ENCODE measurements at places on chromosomes 13 and 19.

GRCh38 chr19:35195830-35196229 lies 32.7 kb downstream of the FAM187B start:
- DNase-seq: no peak

- no peak for DNase-seq
Measured at GRCh38 chr19:30374865-30375552, 2.8 kb downstream of the ZNF536 start.

DNA sequence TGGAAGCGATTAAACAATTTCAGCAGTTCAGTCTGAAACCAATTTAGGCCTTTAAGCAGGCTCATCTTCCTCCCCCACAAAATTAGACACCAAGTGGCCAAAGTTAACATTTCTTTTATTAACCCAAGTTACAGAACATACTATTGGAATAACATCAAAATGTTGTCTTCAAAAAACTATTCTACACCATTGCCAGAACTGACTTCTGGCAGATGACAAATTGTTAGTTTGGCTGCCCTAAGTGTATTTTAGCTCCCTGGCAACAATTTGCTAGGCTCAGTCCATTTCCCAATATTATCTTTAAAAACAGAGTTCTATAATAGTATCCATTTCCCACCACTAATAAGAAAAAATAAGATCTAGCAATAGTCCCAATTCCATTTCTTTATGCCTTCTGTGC lies 107.8 kb downstream of the SGCG start:
- no peak for DNase-seq

- no peak for DNase-seq
Measured at GRCh38 chr13:97502181-97502580, 68.2 kb downstream of the RAP2A start.

GRCh38 chr13:99214232-99214631 lies 13.6 kb downstream of the UBAC2 start:
- DNase-seq: no peak

DNA sequence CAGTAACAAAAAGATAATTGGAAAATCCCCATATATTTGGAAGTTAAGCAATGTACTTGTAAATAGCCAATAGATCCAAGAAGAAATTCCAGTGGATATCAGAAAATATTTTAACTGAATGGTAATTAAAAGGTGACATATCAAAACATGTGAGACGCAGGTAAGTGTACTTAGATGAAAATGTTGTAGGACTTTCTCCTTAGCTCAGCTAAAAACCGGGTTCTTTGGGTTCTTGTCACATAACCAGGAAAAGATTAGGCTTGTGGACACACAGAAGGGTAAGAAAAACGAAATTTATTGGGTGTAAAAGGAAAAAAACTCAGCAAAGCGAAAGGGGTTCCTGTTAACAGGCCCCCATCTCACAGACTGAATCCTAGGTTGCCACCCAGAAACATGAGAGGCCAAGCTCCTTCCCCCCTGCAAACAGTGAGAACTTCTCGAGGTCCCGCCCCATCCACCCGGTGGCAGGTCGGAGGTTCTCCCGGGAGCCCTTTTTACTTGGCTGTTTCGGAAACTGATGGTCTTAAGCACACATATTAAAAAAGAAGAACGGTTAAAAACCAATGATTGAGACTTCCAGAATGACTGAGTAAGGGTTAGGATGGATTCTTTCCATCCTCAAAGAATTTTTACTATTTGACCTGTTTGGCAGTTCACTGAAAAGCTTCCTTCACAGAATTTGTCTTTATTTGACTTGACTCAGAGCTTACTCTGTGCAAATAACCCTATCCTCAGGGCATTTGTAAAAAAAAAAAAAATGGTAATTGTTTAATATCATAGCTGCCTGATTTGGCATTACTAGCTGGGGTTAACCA lies 3.1 kb upstream of the CCDC70 start:
- DNase-seq: no peak

DNA sequence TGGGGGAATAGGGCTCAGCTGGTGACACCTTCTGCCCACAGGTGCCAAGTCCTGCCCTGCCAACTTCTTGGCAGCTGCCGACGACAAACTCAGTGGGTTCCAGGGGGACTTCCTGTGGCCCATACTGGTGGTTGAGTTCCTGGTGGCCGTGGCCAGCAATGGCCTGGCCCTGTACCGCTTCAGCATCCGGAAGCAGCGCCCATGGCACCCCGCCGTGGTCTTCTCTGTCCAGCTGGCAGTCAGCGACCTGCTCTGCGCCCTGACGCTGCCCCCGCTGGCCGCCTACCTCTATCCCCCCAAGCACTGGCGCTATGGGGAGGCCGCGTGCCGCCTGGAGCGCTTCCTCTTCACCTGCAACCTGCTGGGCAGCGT lies 2.1 kb downstream of the P2RY11 start:
- no peak for DNase-seq

- no peak for DNase-seq
Measured at GRCh38 chr13:94063096-94063495, 416.4 kb downstream of the DCT start.

DNA sequence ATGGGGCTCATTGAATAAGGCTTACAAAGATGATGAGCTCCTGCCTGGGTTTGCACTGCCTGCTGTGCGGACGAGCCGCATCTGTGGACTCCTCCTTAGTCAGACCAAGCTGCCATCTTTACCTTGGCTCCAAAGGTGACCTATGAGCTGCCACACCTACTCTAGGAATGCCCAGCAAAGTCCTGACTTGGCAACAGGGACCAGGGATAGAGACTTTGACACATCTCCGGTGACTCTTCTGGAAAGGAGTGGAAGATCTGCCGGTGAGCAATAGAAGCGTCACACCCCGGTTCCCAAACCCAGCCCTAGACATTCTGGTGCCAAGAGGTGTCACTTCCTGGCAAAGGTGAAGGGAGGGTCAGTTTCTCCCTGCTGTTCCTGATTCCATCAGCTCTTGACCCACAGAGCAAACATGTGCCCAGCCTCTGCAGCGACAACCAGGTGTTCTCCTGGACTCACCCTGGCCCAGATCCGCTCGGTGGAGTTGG lies 50.2 kb upstream of the GTF3A start:
- DNase-seq: no peak

DNA sequence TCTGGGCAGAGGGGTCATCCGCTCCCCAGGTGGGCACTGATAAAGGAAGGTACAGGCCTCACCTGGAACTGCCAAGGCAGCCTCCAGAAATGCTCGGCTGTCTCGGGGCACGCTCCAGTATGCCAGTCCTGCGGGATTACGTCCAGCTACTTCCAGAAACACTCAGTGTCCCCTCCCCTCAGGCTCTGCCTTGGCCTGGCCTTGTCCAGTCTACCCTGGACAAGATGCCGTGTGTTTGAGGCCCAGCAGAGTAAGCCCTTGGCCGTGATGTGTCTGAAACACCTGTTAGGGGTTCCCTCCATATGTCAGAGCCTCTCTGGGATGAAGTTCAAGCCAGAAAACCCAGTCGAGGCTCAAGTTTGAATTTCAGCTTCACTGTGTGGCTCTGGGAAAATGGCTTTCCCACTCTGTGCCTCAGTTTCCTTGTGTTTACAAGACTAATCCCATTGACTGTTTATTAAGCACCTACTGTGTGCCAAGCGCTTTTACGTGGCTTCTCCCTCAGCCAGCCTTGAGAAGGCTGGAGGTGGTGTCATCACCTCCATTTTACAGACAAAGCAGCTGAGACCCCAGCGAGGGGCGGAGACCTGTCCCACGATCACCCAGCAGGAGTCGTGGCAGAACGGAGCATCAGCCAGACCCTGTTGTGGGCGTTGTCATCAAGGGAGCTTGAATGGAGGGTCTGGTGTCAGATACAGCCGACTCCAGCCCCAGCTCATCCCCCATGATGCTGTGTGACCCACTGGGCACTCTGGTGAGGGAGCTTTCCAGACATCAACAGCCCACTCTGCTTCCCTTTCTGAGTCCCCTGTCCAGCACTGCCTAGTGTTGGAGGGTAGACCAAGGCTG lies 2.0 kb upstream of the PIK3R2 start:
- no peak for DNase-seq

DNA sequence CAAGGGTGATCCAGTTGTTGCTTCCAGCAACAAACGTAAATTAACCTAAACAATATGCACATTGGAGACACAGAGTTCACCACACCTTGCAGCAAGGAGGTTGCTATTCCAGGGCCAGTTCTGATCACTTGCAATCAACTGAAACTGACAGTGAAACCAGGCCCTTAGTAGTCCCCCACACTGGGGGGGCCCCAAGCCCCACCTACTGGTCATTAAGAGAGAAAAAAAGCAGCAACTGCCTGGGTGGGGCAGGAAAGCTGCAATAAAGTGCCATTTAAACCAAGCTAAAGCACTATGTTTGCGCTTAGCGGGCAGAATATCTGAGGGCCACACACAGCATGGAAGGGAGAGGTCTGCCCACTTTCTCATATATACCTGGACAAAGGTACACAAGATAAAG lies 51.5 kb downstream of the ATP7B start:
- DNase-seq: no peak

DNA sequence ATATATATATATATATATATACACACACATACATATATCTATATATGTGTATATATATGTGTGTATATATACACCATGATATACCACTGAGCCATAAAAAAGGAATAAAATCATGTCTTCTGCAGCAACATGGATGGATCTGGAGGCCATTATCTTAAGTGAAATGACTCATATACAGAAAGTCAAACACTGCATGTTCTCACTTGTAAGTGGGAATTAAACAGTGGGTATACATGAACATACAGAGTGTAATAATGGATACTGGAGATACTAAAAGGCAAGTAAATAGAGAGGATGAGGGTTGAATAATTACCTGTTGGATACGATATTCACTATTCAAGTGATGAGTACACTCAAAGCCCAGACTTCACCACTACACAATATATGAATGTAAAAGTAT lies 332.6 kb downstream of the SLITRK1 start:
- DNase-seq: no peak

- DNase-seq: no peak
Measured at GRCh38 chr19:18289471-18290301, 8.3 kb upstream of the JUND start.

GRCh38 chr13:28574617-28575142 lies 79.8 kb upstream of the FLT1 start:
- DNase-seq: no peak

DNA sequence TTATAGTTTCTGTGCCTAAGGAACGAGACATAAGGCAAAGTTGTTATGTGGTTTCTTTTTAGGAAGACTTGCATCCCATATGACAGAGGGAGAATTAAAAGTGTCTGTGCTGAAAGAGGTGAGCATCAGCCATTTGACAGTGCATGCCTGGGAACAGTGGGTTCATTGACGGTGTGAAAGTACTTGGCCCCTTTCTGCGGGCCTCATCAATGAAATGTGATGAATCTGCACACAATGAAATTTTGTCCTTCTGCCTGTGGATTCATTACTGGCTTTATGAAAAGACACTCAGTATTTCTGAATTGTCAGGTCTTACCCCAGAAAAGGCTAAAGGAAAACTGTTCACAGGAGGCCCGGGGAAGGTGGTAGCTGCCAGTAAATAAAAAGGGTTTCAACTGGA lies 295.8 kb downstream of the FOXO1 start:
- DNase-seq: no peak

- DNase-seq: no peak
Measured at GRCh38 chr13:74575729-74576125, 441.5 kb upstream of the KLF12 start.

DNA sequence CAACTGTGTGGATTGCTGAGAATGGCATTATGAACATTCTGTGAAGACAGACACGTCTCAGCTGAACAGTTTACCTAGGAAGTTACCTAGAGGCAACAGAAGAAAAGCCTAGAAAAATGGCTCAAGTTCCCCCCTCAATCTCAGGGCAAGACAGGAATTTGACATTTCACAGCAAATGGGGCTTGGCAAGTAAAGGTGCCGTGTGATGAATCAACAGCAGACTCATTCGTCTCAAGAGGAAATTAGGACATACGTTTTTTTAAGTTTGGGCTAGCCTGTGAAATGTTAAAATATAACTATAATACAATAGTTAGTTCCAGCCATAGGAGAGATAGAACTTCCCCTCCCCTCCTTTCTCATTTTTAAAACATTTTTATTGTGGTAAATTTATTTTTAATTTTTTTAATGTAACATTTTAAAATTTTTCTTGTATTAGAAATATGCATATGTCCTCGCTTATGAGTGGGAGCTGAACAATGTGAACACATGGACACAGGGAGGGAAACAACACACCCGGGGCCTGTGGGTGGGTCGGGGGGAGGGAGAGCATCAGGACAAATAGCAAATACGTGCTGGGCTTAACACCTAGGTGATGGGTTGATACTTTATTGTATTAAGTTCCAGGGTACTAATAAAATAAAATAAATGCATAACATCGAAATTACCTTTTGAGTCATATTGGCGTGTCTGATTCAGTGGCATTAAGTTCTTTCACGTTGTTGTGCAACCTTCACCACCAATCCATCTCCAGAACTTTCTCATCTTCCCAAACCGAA lies 116.0 kb downstream of the COL4A2 start:
- no peak for DNase-seq

- DNase-seq: no peak
Measured at GRCh38 chr13:71632721-71633120, 234.3 kb downstream of the DACH1 start.

DNA sequence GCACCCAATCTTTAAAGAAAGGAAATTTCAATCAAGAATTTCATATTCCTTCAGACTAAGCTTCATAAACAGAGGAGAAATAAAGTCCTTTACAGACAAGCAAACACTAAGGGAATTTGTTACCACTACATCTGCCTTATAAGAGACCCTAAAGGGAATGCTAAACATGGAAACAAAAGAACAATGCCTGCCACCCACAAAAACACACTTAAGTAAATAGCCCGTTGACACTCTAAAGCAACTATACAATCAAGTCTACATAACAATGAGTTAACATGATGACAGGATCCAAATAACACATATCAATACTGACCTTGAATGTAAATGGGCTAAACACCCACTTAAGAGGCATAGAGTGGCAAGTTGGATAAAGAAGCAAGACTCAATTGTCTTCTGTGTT lies 1056.9 kb upstream of the ATXN8OS start:
- DNase-seq: no peak

DNA sequence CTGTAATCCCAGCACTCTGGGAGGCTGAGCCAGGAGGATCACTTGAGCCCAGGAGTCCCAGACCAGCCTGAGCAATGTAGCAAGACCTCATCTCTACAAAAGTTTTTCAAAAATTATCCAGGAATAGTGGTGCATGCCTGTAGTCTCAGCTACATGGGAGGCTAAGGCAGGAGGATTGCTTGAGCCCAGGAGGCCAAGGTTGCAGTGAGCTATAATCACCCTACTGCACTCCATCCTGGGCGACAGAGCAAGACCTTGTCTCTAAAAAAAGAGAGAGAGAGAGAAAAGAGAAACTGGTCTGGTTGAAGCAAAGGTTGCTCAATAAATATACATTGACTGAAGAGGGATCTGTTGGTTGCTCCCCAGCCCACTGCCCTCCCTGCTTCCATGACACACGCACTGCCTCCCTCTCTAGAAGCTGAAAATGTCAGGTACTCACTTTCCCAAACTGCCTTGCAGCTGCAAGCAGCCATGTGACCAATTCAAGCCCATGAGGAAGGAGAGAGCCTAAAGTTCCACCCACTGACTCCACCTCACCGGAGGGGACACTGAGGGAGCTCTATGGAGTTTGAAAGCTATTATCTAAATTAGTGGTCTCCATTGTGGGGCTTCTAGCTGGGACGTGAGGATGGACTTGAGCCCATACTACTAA lies 14.0 kb downstream of the CEACAM16 start:
- DNase-seq: no peak

Data from T1000 (cell line).